NCI-H510A treated with DMSO at 0.1 percent for 48 hours (cell line): ENCODE measurements at places on chromosomes 12 and 14.

DNA sequence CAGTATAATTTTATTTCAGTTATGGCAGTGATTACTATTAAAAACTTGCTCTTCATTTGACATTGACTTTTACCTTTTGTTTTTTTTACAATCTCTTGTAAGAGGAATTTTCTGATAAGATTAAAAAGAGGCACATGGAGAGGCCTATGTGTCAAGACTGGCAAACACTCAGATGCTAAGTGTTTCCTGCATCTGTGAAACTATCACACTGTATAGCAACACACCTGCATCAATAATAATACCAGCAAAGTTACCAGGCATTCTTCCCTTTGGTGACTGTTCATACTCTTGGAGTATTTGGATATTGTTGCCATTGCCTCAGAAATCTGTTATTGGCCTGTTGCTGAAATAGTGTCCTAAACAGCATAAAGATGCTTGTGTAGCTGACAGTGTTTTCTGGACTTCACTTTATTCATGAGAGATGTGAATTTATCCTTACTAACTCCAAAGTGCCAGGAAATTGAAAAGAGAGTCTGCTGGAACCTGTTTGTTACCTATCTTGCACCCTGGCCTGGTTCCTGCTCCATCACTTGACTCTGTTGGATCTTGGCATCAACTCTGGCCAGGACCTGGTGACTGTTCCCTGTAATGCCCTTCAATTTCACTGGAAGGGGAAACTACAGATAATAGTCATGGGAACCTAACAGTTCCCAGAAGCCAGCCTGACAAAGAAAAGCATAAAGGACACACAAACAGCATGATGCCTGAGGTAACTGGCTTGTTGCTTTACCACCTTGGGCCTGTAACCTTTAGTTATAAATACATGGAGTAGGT is 19.8 kb downstream of the SLC16A7 start:
- no peak for DNase-seq

DNA sequence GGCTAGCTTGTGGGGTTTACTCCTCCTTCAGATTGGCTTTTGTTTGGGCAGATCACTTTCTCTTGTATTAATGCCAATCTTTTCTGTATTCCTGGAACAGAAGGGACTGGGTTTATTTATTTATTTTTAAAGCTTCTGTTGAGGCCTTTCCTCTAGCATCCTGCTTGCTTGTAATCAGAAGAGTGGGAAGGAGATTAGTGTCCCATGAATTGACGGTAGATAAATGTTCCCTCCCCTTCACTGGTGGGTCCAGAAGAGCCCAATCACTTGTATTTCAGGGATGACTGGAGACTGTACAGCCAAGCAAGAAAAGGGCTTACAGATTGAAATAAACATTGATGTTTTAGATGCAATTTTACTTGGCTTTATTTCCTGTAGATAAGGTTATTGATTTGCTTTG is 71.0 kb downstream of the LIN52 start:
- no peak for DNase-seq

- no peak for DNase-seq
Measured at GRCh38 chr12:27571463-27571862, 47.5 kb downstream of the PPFIBP1 start.

- DNase-seq, result no peak
Measured at GRCh38 chr12:49953151-49953550, 2.6 kb downstream of the AQP2 start.

GRCh38 chr12:56414401-56414800 is 34.8 kb downstream of the TIMELESS start:
- DNase-seq, result no peak

GRCh38 chr12:47718531-47718930 is 6.8 kb downstream of the ENDOU start:
- DNase-seq, result no peak
